ENCODE measurements at places on chromosomes 6 and 20.

GRCh38 chr6:90093558-90094073 lies 199.3 kb downstream of the GJA10 start:
- no peak for DNase-seq

DNA sequence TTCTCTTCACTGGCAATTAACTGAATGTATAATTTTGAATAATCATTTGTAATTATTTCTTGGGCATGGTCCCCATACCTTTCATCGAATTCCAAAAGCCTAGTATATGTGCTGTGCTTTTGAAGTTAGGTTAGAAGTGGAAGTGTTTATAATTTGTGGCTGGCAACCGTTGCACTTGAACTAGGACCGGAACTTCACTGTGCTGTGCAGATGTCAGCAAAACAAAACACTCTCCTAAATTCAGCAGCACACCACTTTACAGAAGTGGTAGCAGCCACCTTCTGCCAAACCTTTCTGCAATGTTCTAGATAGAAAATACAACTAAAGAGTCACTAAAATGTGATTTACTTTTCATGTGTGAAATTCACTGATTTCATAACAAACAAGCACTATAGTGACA lies 111.9 kb downstream of the FAM83B start:
- DNase-seq: no peak

- no peak for DNase-seq
These were observed 127.3 kb downstream of the BACH2 start for GRCh38 chr6:90169374-90169773.

DNA sequence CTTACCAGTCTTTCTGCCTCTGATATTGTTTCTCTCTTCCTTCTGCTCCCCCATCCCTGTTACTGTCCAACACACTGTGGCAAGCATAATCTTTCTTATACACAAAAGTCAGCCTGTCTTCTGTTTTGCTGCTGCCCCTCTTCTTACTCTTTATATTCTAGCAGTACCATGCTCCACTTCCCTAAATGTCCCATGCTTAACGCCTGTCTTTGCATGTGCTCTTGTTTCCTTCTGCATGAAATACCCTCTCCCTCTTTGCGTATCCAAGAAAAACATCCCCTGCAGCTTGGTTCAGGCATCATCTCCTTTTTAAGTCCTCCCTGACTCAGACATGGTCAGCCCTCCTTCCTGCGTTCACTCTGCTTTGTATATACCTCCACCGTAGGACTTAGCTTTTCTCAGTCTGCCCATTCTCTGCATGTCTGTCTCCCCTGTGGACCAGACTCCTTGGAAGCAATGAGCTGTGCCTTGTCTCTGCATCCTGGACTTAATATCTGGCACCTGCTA lies 103.9 kb downstream of the CTNNBL1 start:
- no peak for DNase-seq

DNA sequence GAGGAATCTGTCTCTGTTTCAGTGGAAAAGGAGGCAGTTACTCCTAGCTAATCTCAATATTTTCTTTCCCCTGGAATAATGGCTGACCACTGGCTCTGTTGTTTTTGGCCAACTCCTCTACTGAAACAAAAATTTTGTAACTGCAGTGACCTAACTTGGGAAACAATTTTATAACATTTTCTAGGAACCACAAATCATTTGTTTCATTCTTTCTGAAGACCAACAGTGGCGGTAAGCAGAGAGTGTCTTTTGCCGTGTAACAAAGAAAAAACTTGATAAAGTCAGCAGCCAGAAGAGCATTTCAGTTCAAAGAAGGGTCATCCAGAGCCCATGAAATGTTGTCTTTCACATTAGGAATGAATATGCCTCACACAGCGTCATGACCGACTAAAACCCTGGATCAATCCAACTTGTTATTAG lies 11.8 kb upstream of the BFSP1 start:
- DNase-seq: no peak

DNA sequence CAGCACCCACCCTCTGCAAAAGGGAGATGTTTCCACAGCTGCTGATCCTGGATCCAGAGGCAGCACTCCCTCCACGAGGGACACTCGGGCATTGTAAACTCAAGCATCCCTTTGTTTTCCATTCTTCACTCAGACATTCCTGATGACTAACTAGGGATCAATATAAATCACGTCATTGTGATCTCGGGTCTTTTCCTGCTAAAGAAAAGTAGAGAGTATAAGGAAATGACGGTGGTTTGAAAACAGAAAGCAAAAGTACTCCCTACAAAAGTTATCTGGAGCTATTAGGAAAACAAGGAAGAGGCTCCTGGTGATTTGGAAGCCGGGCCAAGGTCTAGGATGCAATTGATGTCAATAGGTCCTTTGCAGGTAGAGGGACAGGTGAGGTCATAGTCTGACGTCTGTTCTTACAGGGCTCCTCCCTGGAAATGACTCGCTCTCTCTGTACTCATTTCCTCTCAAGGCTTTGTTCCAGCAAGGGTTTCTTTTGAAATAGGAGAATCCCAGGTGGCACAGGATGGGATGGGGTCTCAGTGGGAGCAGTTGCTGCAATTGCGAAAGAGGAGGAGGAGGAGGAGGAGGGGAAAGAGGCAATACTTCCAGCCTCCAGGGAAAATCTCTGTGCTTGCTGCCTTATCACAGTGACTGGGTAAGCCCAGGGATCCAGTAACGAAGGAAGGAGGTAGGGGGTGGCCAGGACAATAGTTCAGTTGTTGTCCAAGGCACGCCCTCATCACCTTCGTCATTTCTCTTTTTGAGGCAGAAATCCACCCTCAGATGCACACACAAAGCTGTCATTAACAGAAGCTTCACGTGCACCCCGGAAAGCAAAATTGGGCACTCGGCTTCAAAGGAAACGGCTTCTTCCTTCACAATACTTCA lies 222.8 kb downstream of the LY86 start:
- DNase-seq: peak; percentile 72

DNA sequence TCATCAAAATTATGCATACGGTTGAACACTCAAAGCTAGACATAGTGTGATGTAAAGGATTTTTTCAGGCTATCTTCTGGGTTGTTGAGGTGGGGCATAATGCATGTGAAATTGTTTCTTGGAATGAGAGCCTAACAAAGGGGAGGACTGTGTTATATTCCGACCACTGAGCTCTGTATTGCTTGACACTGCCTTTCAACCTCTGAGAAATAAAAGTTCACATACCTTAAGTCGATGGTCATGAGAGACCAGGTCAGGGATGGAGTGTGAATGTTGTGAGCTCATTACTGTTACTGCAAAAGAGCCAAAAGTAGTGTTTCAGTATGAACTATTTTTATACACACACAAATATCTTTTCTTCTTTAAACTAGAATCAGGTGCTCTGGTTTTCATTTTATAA lies 5.0 kb downstream of the PFDN4 start:
- DNase-seq: no peak

DNA sequence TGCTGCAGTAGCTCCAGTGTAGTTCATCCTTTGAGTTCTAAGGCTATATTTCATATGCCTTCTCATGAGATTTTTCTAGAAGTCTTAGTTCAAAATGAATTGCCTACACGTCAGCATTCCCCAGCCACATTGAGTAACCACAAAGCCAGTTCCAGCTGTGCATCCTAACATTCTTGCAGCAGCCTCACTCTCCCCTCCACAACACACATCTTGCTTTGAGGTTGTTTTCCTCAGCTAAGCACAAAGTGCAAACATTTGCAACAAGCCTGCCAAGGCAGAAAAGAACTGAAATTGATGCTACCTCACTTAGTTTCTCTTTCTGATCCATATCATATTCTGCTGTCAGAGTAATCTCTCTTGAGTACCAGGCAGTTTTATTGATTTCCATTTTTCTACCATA lies 160.7 kb upstream of the KCNQ5 start:
- no peak for DNase-seq

- DNase-seq: no peak
These were observed 655.2 kb upstream of the ARID1B start for GRCh38 chr6:156121973-156122372.

- DNase-seq: no peak
These were observed 112.6 kb downstream of the TMEM170B start for GRCh38 chr6:11650025-11650696.

DNA sequence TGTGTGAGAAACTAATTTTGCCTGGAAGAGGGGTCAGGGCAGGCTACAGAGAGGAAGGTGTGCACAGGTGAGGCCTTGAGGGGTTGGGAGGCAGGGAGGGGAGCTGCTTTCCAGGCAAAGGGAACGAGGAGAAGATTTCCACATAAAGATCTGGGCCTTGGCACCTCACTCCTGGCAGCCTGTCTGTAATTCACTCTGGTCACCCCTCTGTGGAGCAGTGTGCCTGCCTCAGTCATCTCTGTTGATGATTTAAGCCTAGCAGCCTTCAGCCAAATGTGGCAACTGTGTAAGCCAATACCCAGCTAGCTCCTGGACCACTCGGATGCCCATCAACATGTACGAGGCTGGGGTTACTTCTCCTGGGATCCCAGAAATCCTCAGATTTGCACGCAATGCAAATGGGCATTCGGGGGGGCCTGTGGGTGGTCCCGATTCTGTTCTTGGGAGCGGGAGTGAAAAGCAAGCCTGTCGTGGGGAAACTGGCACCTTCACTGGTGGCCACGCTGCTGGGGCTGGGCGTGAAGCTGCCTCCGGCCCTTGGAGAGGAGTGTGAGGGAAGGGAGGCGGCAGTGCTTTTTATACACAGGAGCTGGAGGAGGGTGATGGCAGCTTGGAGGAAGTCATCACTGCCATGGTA lies 360.4 kb downstream of the ZFAND3 start:
- DNase-seq: no peak

DNA sequence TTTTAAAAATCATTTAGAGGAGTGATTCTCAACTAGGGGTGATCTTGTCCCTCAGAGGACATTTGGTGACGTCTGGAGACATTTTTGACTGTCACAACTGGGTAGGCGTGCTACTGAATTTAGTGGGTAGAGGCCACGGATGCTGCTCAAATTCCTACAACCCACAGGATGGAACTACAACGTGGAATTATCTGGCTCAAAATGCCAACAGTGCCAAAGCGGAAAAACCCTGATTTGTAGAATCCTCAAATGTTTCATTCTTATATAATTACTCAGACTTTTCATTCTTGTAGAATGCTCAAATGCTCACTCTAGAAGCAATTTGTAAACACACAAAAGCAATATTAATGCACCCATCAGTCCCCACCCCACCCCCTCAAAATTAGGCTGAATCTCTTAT lies 229.8 kb downstream of the ZMYND8 start:
- no peak for DNase-seq

GRCh38 chr20:44280387-44280786 lies 30.6 kb downstream of the FITM2 start:
- no peak for DNase-seq

GRCh38 chr6:5457983-5458683 lies 196.8 kb downstream of the FARS2 start:
- no peak for DNase-seq

GRCh38 chr20:20480689-20481088 lies 112.8 kb downstream of the INSM1 start:
- no peak for DNase-seq

DNA sequence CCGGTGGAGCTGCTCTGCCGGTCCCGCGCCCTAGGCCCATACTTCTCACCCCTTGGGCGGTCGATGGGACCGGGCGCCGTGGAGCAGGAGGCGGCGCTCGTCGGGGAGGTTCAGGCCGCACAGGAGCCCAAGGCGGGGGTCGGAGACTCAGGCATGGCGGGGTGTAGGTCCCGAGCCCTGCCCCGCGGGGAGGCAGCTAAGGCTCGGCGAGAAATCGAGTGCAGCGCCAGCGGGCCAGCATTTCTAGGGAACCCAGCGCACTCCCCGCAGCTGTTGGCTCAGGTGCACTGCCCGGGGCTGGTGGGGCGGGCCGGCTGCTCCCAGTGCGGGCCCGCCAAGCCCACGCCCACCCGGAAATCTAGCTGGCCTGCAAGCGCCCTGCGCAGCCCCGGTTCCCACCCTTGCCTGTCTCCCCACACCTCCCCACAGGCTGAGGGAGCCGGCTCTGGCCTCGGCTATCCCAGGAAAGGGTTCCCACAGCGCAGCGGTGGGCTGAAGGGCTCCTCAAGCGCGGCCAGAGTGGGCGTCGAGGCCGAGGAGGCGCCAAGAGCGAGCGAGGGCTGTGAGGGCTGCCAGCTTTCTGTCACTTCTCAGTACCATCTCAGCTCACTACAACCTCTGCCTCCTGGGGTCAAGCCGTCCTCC lies 40.2 kb upstream of the GMPR start:
- no peak for DNase-seq

DNA sequence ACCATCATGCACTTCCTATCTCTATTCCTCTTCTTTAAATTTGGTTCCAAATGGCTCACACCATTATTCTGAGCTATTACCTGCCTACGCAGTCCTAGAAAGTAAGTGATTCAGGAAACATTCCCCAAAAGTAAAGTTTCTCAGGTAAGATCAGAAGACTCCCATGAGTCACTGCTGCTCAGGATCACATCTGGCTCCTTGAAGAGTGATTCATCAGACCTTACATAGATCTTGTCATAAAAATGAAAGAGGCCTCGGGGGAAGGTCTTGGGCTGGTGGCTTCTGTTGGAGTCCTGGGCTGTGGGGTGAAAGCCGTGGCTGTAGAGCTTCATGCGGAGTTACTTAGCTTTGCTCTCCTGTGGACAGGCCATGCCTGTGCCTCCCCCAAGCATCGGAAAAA lies 35.9 kb downstream of the PLG start:
- no peak for DNase-seq

DNA sequence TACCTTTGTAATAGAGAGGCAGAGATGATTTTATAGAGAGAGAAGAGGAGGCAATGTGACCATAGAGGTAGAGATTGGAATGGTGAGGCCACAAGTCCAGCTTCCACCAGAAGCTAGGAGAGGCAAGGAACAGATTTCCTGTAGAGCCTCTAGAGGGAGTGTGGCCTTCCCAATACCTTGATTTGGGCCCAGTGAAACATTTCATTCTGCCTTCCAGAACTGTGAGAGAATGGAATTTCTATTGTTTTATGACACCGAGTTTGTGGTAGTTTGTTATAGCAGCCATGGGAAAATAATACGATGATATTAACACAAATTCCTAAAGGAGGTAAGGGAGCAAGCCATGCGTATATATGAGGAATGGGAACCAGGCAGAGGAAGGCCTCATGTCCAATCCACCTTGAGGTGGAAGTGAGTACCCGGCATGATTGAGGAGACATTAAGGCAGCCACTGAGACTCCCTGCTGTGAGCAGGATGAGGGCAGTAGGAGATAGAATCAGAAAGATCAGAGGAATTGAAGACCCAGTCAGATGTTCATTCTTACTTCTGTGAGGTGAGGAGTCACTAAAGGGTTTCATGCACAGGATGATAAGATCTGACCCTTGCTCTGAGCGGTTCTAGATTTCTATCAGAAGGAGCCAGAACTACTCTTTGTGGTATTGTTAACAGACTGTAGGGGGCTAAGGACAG lies 636.3 kb upstream of the IMPG1 start:
- DNase-seq: no peak

DNA sequence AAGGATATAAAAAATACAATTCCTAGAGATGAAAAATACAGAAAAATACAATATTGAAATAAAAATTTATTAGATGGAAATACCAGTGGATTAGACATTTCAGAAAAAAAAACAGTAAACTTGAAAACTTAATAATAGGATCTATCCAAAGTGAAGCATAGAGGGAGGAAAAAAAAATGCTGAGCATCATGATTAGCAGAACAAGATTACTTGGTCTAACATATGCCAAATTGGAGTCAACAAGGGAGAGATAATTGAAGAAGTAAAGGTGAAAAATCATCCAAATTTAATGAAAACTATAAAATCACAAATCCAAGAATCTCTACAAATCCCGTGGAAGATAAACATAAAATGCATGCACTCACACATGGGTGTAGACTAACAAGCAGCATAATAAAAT lies 166.2 kb upstream of the BMP5 start:
- DNase-seq: no peak

GRCh38 chr20:49484180-49485140 lies 2.0 kb upstream of the KCNB1 start:
- DNase-seq: peak; percentile 50
